ENCODE measurements at places on chromosomes 2 and 18. TPM values are rescaled to one million over a fixed set of nuclear protein-coding genes. Genes with fewer than 3 reads are reported as not detected.

DNA sequence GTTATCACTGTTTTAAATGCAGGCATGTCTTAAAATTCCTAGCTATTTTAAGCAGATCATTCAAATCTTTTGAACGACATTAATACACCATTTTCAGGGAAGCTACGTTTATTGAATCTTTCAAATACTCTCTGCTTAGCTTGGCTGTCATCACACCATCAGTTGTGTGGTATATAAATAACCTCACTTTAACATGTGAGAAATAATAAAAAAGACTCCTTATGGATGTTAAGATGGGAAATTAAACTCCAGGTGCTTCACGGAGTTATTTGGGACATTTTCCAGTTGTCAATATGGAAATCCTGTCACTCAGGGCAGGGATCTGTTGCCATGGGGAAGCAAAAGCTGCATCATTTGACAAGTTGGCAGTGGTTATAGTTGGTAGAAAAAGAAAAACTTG, 649.2 kb upstream of the CDH2 start:
- no peaks in the 10 kb centered on the region for H3K27me3 ChIP-seq
- H3K4me3 ChIP-seq, result no peak overlapping the region

GRCh38 chr18:42365591-42365990, 410.6 kb downstream of the PIK3C3 start:
- H3K4me3 ChIP-seq, result no peak overlapping the region
- H3K27me3 ChIP-seq, result no peaks in the 10 kb centered on the region
- no peaks in the 10 kb centered on the region for H3K36me3 ChIP-seq

- H3K27me3 ChIP-seq, result no peaks in the 10 kb centered on the region
- H3K27ac ChIP-seq, result no peak overlapping the region
- no peak overlapping the region for H3K4me3 ChIP-seq
- H3K36me3 ChIP-seq, result no peaks in the 10 kb centered on the region
- H3K4me1 ChIP-seq, result no peaks in the 10 kb centered on the region
Observed at GRCh38 chr2:2098458-2099167, 232.5 kb downstream of the MYT1L start.

DNA sequence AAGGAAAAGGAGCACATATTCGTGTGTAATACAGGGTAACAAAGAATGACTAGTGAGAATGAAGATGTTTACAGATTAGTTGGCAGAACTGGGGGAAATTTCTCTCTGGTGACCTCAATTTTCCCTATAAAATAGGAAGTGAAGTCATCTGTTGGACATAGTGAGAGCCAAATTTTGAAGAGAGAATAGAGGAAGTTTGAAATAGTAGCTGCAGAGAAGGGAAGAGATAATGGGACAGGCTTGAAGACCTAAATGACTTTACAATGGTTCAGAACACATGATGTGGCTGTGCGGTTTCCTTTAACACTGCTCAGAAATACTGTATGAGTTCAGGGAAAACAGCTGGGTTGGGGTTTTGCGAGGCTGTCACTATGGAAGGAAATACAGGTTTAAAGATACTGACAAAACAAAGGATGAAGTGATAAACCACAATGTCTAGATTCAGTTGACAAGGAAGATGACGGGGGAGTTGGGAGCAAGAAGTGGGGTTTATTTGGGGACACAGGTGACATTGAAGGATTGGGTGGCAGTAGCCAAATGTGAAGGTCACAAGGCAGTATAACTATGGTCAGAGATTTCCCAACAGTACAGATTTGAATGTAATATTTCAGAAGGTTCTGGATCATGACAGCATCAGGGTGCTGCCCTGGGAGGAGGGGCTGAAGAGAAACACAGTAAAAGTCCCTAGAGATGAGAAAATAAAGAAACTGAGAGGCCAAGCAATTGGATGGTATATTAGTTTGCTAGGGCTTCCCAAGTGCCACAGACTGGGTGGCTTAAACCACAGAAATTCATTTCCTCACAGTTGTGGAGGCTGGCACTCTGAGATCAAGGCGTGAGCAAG, 82.6 kb upstream of the TANK start:
- no peak overlapping the region for H3K4me3 ChIP-seq
- H3K27me3 ChIP-seq, result no peaks in the 10 kb centered on the region
- no peak overlapping the region for H3K27ac ChIP-seq
- no peak for DNase-seq
- no peaks in the 10 kb centered on the region for H3K4me1 ChIP-seq

GRCh38 chr2:47070920-47071824, 83.9 kb downstream of the STPG4 start:
- peak; percentile 61 for DNase-seq
- H3K27ac ChIP-seq, result peak overlapping the region; percentile 91
- H3K36me3 ChIP-seq, result no peaks in the 10 kb centered on the region

DNA sequence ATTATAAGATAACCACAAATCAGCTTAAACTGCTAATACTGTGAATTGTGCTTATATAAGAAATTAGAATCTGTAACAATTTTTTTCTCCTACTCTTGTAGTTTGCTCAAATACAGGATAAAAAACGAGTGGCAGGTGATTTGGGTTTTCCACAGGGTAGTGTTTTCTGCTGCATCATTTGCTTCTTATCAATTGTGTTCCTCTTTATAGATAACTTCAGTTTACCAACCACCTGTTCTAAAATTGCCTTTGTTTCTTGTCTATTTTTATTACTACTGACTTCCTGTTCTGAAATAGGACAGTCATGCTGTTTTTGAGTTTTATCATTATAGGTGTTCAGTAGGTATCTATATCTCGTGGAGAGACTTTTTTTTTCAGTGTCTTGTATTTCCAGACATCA, 56.9 kb downstream of the MFSD6 start:
- H3K4me3 ChIP-seq, result no peak overlapping the region
- H3K27ac ChIP-seq, result no peak overlapping the region
- no peaks in the 10 kb centered on the region for H3K27me3 ChIP-seq
- DNase-seq, result no peak
- peaks cover 16% of the 10 kb centered on the region for H3K4me1 ChIP-seq

- no peak overlapping the region for H3K4me3 ChIP-seq
- no peaks in the 10 kb centered on the region for H3K4me1 ChIP-seq
- no peak overlapping the region for H3K27ac ChIP-seq
- H3K27me3 ChIP-seq, result no peaks in the 10 kb centered on the region
Observed at GRCh38 chr2:168961450-168962229, 60.5 kb downstream of the G6PC2 start.

DNA sequence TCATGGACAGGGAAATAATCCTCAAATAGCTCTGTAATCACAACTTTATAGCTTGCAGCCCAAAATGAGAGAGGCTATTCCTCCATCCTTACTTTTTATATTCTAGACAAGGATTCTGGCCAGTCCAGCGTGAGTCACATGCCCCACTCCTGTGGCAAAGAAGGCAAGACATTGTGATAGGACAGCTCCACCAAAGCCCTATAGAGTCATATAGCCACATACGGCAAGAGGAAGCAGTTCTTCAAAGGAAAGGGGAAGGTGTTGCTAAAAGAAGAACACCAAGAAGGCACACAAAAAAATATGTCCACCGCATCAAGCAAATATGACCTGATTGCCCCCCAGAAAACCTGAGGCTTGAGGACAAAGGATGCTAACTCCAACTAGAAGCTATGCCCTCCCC, 3.4 kb upstream of the GFPT1 start:
- H3K4me1 ChIP-seq, result peaks cover 4% of the 10 kb centered on the region
- no peak for DNase-seq
- H3K4me3 ChIP-seq, result no peak overlapping the region
- H3K36me3 ChIP-seq, result no peaks in the 10 kb centered on the region
- H3K27me3 ChIP-seq, result no peaks in the 10 kb centered on the region

- H3K27ac ChIP-seq, result no peak overlapping the region
- H3K4me1 ChIP-seq, result no peaks in the 10 kb centered on the region
- H3K27me3 ChIP-seq, result no peaks in the 10 kb centered on the region
Observed at GRCh38 chr2:196293751-196294515, 122.6 kb upstream of the STK17B start.

Gene QPCT
- 3.3 TPM for total RNA-seq

Gene TET3
- 13.5 TPM for total RNA-seq

Gene TRIM43
- total RNA-seq, result not detected

Gene RNF144A
- 25.3 TPM for total RNA-seq

Gene PNPT1
- total RNA-seq, result 19.2 TPM

Gene CPLX4
- total RNA-seq, result not detected
